NCI-H526 treated with DMSO at 0.1 percent for 48 hours (cell line): ENCODE measurements at places on chromosomes 2 and 18.

DNA sequence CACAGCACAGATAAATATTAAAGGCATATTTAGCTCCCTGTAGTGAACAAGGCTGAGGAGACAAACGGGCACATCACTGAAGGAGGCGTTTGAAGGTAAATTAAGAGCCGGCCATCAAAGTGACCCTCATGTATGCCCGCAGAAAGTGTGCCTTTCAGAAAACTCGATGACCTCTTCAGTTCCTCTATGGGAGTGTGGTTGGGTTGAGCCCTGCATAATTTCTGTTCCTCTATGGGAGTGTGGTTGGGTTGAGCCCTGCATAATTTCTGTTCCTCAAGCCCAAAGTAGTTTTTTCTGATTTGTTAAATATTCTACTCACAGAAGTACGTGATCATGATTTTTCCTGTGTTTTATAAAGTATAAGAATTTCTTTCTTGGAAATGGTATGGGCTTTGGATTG, 568.5 kb downstream of the TSN start:
- DNase-seq: no peak

- no peak for DNase-seq
Measured at GRCh38 chr2:84807063-84807485, 73.8 kb downstream of the TRABD2A start.

- no peak for DNase-seq
Measured at GRCh38 chr2:12618576-12618975, 98.2 kb upstream of the TRIB2 start.

DNA sequence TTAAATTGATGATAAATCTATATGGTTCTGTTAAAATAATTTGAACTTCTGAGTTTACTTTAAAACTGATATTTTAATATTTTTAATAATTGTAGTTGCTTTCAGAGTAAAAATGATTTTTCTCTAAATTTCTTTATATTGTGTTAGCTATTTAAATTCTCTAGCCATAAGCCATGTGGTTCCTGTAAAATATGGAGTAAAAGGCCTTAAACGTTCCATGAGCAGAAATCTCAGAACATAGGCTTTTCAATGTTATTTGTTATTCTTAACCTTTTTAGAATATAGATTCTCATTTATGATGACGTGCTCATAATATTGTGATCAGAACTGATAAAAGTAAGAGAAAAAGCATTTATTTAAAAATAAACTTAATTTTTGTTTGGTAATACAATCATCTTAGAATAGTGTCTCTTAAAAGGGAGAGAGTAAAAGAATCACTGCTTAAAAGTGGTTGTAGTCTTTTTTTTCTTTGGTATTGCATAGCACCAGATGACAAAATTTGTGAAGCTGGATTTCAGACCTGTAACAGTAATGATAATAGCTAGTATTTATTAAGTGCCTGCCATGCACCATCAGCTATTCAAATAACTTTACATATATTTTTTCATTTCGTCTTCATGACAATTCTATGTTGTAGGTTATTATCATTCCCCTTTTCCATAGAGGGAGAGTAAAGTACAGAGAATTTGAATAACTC, 2.7 kb downstream of the BMPR2 start:
- no peak for DNase-seq

DNA sequence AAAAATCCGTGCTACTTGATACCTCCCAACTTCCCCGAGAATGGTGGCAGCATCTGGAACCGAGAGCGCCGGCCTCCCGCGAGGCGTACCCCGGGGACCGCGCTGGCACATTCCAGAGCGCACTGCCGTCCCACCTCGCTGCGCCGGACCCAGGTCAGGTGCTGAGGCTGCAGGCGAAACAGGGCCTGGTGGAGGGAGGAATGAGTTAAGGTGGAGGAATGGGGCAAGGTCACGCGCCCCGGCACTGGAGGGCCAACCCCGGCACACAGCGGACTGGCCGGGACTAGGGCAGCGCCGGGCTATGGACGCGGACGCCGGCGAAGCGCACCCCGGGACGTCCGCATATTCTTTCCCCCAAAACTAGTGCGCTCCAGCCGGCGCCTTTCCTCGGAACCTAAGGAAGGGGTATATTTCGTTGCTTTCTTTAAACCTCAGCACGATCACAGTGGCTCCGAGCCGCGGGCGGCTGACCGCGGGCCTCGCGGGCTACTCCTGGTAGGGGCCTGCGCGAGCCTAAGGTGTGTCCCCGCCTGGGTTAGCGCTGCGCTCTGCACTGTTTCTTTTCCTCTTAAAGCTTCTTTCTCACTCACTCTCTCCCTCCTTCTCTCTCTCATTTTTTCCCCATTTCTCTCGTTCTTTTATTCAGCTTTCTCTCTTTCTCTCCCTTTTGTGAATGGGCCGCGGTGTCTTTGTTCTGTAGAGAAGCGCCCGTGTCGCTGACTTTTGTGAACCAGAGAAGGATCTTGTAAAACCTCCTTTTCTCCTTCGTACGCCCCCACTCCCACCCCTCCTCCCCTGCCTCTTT, 2.1 kb upstream of the OTX1 start:
- no peak for DNase-seq

GRCh38 chr2:165070076-165070475, 114.8 kb upstream of the SLC38A11 start:
- DNase-seq: no peak

GRCh38 chr2:222521099-222521498, 96.8 kb downstream of the SGPP2 start:
- DNase-seq: no peak

- no peak for DNase-seq
Measured at GRCh38 chr2:65204461-65205210, 23.0 kb upstream of the ACTR2 start.

DNA sequence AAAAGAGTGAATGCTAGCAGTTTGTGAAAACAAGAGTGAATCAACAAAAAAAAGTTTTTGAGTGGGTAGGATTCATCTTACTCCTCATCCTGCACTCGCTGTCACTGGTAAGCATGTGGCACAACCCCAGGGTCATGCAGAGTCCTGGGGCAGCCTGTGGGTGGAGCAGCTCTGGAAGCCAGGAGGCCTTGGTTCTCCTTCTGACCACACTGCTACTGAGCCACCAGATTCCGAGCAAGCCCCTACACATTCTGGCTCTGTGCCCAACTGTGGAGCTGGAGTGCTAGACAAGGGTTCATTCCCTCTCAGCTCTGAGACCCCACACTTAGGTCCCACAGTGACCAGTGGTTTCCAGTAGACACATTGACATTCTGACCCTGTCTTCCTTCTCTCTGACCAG, 670.6 kb downstream of the BCL11A start:
- DNase-seq: no peak

- no peak for DNase-seq
Measured at GRCh38 chr2:12721566-12722446, 5.1 kb downstream of the TRIB2 start.

DNA sequence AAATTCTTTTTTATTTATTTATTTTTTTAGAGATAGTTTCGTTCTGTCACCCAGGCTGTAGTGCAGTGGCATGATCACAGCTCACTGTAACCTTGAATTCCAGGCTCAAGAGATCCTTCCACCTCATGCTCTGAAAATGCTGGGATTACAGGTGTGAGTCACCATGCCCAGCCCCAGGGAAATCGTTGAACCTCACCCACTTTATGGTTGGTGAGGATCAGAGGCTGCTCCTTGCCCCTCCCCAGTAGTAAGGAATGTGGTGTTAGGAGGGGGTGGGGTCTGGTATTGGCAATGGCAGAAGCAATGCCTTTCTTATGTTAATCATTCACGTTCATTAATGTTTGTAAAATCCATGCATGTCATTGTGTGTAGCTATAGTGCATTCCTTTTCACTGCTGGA, 161.9 kb downstream of the SUCLG1 start:
- no peak for DNase-seq
